ENCODE measurements at places on chromosomes 4 and X.

- DNase-seq: no peak
Observed at GRCh38 chrX:51024106-51024696, 113.7 kb downstream of the BMP15 start.

DNA sequence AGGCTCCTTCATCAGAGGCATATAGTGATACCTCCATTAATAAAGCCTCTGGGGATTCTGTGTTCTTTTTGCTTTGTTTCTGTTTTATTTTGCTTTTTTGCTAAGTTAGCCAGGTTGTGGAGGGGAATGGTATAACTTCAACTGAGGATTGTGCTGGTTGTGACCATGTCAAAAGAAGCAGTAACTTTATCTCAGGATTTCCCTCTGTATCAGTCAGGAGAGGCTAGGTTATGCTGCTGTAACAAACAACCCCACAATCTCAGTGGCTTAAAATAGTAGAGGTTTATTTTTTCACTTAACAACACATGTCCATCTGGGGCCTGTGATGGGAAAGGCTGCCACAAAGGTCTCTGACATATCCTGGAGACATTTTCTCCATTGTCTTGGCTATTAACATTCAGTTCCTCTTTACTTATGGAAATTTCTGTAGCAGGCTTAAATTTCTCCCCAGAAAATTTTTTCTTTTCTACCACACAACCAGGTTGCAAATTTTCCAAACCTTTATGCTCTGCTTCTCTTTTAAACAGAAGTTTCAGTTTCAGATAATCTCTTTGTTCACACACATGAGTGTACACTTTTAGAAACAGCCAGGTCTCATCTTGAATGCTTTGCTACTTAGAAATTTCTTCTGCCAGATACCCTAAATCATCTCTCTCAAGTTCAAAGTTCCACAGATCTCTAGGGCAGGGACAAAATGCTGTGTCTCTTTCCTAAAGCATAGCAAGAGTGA is 64.7 kb downstream of the UCHL1 start:
- no peak for DNase-seq

DNA sequence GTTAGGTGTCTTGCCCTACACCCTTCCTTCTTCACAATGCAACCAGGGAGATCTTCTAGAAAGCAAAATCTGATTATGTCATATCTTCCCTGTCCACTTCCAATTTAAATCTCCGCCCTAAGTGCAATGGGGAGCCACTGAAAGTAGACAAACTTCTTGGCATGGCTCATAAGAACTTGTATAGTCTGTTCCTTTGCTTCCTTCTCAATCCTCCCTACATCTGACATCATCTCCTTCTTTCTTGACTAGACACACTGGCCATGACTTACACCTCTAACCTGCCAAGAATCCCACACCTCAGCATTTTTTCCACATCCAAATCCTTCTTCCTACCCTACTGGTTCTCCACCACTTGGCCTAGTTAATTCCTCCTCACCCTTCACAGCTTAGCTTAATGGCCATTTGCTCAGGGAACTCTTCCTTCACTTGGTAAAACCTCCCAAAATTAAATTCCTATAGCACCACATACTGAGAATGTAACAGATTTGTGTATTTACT is 55.1 kb downstream of the NCAPG start:
- DNase-seq: no peak

DNA sequence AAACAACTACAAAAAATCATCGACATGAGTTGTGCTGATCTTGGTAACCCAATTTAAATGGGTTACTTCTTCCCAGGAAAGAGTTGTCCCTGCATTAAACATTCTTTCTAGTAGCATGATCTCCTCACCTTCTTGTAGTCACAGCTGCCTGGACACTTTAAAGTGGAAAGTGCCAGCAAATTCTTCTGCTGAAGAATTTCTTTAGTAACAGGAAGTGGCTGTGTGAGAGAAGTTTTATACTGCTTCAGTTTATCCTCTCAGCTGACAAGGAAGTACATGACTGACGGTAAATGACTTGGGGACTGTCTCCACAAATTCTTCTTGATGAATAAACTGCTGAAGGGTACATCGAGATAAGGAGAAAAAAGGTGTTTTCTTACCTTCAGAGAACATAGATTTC is 18.2 kb upstream of the TNIP3 start:
- DNase-seq: no peak

DNA sequence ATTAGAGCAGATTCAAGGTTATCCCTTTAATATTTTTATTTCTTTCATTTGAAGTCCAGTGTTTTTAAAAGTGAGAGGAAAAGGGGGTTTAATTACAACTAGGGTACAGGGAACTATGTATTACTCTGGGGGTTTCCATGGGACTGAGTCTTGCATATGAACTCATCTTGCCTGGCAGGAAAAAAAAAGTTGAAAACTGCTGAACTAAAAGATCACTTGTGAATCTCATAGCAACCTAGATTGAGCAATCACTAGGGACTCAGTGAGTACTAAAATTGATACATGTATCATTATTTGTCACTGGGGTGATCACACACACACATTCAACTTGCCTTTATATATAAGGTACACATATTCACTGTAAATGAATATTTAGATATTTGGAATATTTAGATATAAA is 180.7 kb upstream of the SFRP2 start:
- no peak for DNase-seq

DNA sequence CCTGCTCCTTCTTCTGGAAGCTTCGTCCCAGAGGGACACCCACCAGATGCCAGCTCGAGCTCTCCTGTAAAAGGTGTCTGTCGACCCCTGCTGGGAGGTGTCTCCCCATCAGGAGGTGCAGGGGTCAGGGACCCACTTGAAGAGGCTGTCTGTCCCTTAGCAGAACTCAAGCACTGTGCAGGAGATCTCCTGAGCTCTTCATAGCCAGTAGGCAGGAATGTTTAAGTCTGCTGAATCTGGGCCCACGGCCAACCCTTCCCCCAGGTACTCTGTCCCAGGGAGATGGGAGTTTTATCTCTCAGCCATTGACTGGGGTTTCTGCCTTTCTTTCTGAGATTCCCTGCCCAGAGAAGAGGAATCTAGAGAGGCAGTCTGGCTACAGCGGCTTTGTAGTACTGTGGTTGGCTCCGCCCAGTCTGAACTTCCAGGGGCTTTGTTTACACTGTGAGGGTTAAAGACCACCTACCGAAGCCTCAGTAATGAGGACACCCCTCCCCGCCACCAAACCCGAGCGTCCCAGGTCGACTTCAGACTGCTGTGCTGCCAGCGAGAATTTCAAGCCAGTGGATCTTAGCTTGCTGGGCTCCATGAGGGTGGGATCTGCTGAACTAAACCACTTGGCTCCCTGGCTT is 1383.0 kb upstream of the TENM3 start:
- DNase-seq: no peak

GRCh38 chrX:124362072-124362471 is 15.7 kb downstream of the SH2D1A start:
- no peak for DNase-seq

DNA sequence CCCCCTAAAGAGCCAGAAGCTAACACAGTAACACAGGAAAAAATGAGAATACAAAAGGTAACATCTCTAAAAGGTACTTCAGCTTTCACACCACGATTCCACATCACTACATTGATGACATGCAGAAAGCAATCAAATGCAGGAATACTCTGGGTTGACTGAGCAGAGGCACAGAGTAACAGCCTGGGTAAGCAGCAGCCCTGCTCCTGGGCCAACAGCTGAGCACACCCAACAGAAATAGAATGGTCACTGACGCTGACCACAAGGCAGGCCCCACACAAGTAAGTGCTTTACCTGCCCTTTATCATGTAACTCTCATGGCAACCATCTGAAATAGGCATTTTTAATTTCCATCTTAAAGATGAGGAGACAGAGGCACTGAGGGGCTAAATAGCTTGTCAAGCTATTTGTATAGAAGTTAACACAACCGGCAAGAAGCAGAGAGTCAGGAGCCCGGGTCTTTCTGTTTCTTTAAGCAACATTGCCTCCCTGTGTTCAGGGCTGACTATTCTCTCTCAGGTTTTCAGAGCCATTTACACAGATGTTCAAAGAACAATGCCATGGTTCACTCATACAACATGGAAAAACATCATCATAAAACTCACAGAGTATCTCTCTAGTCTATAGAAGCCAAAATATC is 168.9 kb downstream of the ZNF674 start:
- no peak for DNase-seq

DNA sequence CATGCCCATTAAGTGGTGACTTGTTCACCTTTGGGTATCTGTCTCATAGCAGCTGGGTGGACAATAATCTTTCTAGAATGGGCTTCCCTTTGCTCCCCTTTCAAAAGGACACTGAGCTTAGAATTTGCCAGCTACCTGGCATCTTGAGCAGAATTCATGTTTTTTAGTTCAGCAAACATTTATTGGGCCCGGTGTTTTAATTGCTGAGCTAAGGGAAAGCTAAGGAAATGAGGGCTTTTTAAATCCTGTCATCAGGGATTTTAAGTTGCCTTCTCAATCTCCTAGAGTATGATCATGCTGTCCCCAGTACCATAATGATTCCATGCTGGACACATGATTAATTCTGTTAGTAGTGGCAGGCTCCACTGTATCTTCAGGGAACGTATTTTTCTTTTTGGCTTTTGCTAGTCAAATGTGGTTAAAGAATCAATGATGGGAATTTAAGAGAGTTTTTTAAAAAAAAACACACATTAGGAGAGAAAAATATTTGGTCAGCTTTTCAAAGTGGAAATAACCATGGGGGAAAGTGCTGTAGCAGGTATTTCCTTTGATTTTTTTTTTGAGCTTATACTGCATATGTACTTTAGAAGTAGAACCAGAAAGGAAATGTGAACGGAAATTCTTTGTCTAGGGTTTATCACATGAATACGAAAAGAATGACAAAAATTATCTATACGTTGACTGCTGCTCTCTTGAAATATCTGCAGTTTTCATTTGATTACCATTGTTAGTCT is 208.9 kb downstream of the CLCN4 start:
- no peak for DNase-seq

DNA sequence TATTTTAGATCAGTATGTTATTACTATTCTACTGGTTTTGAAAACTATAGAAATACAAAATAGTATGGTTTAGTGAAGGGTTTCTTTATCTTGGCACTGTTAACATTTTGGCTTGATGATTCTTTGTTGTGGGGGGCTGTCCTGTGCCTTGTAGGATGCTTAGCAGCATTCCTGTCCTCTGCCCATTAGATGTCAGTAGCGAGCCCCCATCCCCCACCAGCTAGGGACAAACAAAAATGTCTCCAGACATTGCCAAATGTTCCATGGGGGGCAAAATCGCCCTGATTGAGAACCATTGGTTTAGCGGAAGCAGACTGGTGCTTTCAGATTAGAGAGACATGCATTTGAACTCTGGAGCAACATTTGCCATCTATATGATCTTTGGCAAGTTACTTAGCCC is 23.3 kb downstream of the SPARCL1 start:
- DNase-seq: no peak

DNA sequence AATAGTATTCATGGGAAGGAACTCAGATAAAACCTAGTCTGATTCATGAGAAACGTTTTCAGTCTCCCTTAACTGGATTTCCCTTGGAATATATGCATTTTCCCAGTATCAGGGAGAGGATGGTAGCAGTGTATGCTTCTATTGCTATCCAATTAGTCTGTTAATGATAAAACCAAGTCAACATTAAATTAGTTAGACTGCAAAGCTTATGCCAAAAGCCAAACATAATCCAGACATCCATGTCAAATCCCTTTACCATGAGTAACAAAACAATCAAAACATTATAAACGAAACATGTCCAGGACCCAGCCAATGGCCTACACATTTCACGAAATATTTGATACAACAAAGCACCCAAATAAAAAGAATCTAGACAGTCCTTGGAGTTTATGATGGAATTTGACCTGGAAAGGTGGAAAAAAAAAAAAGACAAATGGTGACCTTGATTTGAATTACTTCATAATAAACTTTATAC is 34.5 kb upstream of the VEGFD start:
- no peak for DNase-seq

GRCh38 chrX:39809331-39809730 is 288.4 kb downstream of the BCOR start:
- no peak for DNase-seq

DNA sequence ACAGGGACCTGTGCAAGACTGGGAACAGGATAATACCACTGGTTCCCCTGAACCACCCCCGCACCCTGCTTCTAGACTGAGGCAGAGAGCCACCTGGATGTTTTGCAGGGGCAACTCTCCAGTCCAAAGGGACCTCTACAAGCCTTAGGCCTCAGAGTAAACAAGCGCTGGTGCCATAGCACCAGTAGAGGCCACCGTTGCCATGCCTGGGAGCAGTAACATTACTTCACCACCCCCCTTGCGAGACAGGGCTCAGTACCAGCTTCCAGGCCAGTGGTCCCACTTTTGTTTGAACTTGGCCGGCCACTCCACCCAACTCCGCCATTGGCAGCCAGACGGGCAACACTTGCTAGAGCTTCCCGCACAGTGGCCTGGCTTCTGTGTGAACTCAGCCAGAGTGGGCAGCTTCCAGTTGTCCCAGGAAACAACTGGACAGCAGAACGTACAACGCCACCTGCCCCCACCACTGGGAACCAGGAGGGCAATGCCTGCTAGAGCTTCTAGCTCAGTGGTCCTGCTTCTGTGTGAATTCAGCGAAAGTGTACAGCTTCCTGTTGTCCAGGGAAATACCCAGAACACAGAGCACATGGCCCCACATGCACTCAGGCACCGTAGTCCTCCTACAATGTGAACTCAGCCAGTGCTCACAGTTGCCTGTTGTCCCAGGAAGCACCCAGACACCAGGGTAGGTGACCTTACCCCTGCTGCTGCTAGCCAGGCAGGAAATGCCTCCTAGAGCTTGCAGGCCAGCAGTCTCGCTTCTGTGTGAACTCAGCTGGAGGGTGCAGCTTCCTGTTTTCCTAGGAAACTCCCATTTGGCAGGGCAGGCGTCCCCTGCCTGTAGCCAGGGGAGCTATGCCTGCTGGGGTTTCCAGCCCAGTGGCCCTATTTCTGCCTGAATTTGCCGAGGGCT is 39.9 kb upstream of the PCDH19 start:
- peak; percentile 36 for DNase-seq

Measured in left lobe of liver (tissue), 2 donors.